Forelimb muscle (tissue), 1 donor: ENCODE measurements at places on chromosomes 1 and 21.

GRCh38 chr1:8754993-8755392 is 62.4 kb downstream of the RERE start:
- no peak for DNase-seq

- no peak for DNase-seq
These were observed 361.0 kb downstream of the ADGRL2 start for GRCh38 chr1:82161700-82162141.

DNA sequence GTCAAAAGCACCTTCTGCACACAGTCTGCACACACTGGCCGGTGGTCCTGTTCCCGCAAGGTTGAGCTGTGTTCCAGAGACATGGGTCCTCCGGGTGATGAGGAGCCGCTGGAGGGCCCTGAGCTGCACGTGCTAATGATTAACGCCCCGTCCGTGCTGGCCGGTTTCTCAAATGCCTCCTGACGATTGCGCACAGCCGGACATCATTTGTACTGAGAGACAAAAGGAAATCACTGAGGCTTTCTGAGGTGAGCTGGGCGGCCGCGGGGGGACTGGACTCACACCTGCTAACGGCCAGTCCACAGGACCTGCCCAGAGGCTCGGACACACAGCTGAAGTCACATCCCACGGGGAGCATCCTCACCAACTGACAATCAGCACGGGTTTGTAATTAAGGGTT is 29.2 kb downstream of the POFUT2 start:
- DNase-seq, result no peak

DNA sequence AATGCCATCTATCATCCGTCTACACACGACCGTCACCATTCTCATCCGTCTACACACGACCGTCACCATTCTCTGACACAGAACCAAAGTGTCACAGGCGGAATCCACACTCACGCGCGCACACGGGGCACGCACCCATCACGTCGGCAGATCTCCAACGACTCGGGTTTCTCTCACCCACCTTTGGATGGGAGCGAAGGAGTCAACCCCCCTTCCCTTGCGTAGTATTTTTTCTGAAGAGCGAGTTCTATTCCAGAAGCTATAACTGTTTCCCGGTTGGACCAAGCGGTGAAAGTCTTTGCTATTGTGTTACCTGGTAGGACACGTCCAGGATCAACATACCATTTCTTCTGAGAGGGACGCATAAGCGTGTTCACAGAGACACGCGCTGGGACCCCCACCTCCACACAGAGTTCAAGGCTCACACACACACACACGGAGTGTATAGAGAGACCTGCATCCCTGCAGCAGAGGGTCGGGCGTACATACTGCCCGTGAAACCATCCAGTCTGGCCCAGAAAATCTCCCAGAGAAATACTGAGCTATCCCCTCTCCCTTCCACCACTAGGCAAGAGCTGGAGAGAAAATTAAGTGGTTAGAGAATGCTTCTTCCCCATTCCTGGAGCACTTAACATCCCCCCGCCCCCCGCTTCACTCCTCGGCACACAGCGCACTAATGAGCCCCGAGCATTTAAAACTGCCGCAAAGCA is 741 bp downstream of the DUSP10 start:
- DNase-seq, result no peak

DNA sequence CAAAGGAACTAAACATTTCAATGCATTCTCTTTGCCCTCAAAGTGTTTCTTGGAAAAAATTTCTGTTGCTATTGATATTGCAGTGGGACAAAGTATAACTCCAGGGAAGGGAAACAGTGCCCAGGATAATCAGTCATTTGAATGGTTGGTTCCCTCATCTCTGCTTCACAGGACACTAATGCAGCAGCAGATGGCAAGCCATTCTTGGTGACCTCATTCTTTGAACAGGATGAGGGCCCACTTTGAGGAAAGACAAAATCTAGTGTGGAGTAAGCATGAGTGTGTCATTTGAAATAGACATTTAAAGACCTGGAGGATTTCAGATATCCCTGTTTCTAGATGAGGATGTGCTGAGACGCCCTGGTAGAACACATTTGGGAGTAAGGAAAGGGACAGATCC is 32.3 kb downstream of the CHRM3 start:
- no peak for DNase-seq

DNA sequence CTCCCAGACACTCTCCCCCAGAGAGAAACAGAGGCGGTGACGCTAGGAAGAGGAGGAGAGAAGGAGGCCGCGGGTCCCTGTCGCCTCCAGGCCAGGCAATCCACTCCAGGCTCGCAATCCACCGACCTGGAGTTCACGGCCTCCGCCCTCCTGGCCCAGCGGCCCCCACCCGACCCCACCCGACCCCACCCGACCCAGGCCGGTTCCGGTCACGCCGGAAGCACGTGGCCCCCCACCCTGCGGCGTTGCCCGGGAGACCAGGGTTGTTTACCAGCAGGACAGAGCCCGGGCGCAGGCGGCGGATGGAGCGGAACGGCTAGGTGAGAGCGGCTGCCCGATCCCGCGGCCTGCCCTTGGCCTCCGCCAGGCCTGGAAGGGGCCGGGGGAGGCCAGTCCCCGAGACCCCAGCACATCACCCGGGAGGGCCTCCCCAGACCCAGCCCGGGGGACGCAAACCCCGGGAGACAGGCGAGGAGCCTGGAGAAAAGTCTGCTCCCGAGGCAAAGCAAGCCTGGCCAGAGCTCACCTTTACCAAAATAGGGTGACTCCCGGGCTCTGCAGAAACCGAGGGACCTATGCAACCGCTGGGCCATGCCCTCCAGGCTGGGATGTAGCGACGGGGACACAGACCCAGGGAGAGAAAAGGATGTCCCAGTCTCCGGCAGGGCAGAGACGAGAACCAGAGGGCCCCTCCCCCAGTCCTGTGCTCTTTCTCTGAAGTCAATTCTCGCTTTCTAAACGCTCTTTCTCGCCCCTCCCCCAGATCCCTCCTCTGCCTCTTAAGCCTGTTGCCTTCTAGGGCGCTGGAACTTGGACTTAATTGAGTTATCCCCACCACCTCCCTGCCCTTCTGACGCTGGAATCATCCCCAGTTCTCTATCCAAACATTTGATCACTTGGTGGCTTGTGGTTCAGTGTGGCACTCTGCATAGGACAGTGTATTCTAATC is at the start of the genes PLA2G2C and UBXN10:
PLA2G2C (minus strand) TSS at position 685 of the 949 bp plus-strand sequence. CDS start 9,155 bp downstream, outside the sequence.
UBXN10 (plus strand) TSS at position 263 of the 949 bp plus-strand sequence. CDS start 4,466 bp downstream, outside the sequence.
- no peak for DNase-seq

GRCh38 chr1:240031009-240031408 is 60.7 kb upstream of the FMN2 start:
- no peak for DNase-seq

DNA sequence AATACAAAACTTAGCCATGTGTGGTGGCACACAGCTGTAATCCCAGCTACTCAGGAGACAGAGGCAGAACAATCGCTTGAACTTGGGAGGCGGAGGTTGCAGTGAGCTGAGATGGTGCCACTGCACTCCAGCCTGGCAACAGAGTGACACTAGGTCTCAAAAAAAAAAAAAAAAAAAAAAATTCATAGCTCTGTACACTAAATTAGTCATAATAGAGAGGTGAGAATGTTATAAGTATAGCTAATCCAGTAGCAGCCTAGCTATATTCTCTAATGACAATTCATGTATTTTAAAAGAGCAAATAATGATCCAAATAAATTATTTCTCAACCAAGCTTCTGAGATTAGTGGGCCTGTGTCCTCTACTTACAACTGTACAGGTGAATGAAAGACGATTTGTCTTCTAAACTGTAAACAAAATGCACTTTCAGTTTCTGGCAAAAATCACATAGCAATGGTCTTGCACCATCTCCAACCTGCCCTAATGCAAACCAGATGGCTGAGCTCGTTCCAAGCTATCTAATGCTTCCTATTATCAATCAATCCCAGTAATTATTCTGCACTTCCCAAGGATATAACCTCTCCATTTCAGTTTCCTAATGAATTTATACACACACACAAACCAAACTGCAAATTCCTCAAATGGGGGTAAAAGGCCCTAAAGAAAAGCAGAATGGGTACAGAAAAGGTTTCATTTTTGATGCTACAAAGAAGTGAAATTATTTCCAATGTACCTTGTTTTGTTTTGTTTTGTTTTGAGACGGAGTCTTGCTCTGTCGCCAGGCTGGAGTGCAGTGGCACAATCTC is 56.5 kb downstream of the GATAD2B start:
- no peak for DNase-seq

- DNase-seq, result no peak
These were observed 194.6 kb downstream of the ST6GALNAC3 start for GRCh38 chr1:76269155-76269554.

GRCh38 chr1:236657398-236657797 is 28.9 kb upstream of the ACTN2 start:
- no peak for DNase-seq

DNA sequence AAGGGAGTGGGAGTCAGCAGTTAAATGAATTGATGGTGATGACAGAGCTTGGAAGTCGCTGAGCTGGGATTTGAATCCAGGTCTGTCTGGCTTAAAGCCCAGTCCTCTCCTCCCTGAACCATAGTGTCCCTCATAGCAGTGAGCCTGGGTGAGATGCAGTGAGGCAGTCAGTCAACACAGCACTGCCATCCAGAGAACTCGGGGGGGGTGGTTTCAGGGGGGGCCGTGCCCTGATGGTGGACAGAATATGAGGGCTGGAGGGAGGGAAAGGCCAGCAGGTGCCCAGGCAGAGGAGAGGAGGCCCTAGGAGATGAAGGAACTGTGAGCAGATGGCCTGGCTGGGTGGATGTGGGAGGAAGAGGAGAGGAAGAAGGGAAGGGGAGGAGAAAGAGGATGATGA is 405.6 kb downstream of the PTPRU start:
- DNase-seq, result no peak

DNA sequence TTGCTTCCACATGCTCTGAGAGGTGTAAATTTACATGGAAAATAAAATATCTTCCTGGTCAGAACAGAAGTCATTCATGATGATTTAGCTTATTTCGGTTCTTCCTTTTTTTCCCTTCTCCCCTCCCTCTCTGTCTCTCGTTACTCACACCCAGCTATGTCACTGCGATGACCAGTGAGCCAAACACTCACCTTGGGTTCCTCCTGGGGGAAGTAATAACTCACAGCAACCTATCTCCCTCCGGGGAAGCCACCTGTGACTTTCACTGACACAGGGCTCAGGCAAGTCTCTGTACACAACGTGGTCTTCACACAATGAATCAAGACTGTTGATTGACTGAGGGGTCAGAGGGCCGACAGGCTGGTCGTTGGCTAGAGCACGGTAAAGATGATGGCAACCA is 135.3 kb upstream of the VANGL1 start:
- no peak for DNase-seq

DNA sequence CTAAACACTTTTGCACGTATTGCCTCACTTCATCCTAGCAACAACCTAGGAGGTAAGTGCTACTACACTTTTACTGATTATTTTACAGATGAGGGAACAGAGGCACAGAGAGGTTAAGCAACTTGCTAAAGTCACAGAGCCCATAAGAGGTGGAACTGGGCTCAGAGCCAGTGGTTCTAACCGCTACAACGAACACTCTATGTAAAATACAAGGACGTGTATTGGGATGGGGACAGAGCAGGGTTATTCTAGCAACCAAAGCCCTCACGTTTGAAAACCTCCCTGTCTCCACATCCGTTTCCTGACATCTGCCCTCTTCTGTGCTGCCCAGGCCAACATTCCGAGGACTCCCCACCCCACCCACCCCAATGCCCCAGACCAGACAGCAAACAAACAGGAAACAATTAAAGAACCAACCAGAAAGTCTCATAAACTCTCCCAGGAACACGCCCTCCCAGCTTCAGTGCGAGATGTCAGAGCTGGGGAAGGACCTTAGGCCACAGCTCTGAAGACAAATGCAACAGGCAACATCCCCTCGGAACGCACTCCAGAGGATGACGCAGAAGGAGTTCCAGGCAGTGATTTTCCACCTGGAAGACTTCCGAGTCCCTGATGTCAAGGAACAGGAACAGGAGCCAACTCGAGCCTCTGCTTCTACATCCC is 41.1 kb downstream of the GLIS1 start:
- DNase-seq, result no peak

DNA sequence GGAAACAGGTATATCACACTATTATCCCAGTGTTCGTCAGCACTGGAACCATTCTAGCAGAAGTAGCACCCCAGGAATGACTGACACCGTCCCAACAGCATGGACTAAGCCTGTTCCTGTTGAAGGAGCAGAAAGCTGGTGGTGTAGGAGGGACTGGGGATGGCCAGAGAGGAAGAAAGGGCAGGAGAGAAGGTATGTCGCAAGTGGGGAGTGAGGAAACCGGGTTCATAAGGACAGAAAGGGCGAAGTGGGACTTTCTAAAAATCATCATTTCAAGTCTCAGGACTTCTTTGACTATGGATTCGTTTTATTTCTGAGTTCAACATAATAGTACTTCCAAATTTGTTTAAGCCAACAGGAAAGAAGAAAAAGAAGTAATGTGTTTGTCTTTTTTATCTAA is 19.7 kb upstream of the MX1 start:
- no peak for DNase-seq

DNA sequence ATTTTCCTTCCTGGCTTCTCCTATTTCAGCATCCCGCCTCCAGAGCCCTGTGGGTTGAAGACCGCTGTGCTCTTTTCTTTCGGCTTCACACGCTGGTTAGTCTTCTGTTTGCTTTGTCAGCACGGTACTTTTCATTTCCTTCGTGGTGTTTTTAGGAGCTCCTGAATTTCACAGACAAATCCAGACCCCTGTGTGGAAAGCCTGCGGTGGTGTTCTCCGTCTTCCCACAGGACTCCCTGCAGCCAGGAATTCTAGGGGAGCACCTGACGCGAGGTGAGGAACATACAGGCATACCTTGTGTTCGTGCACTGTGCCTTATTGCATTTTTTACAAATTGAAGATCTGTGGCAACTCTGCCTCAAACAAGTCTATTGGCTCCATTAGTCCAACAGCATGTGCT is 210.2 kb upstream of the MAP1LC3C start:
- no peak for DNase-seq

- DNase-seq, result no peak
These were observed 2.1 kb upstream of the PLA2G2F start for GRCh38 chr1:20137055-20137454.

DNA sequence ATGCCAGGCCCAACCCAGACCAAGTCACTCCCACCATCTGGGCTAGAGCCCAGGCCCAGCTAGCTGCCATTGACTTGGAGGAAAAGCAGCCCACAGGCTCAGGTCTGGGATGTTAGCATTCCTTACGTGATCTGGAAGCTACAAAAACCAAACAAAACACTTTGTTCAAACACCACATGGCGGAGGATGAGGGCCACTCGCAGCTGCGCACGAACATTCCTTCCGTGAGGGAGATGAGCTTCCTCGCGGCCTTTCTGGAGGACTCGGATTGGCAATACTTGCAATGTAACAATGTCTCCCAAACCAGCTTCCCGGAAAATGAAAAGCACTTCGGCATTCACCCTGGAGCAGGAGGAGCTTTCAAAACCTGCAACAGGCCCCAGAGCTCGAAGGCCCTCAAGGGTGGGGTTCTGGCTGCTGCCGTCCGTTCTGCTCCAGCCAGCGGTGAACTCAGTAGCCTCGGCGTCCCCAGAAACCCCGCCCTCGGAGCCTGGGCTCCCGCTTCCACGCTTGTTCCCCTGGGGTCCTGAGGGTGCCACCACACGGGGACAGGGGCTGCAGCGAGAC is 40.5 kb downstream of the COL6A1 start:
- DNase-seq, result no peak

DNA sequence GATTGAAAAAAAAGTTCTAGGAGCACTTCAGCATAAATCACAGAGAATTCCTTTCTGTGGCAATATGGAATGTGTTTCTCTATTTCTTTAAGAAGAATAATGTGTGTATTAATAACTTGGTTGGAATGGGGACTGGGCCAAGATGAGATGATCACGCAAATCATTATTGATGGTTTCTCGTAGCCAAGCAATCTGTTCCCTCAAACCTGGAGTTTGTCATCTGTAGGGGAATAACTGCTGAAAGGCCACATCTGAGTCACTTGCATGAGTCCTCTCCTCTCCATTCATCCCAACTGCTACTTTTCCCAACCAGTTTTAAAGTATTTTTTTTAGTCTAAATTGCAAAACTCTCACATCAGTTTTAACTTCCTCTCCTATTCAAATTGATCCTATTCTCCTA is 480.4 kb downstream of the PLPP3 start:
- DNase-seq, result no peak
